ENCODE measurements at places on chromosomes 7 and 10.

GRCh38 chr7:92633211-92633906 lies 43.2 kb upstream of the FAM133B start:
- DNase-seq = no peak

DNA sequence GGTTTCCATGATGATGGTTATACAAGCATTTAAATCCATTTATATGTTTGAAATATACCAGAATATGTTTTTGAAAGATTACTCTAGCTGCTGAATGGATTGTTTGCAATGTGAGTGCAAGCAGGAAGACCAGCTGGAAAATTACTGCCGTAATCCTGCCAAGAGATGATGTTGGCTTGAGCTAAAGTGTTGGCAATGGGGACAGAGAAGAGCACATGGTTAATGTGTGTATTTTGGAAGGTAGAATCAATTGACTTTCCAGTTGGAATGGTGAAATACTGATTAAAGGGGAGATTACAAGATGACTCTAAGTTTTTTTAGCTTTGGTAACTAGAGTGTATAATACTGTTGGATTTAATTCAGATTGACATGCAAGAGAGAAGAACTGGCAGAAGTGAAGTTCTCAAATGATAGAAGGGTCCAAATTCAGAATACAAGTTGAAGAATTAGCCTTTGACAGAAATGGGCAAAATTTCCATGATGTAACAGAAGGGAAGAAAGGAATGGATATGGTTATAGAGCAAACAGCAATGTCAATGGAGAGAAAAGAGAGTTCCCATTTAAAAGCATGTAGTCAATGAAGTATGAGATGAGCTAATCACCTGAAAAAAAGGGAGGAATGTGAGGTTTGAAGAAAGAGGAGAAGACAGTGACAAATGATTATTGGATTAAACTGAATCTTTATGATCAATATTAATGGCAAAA lies 422.0 kb downstream of the CDC14C start:
- no peak for DNase-seq

GRCh38 chr7:98802781-98803110 lies 67.1 kb downstream of the TMEM130 start:
- no peak for DNase-seq

DNA sequence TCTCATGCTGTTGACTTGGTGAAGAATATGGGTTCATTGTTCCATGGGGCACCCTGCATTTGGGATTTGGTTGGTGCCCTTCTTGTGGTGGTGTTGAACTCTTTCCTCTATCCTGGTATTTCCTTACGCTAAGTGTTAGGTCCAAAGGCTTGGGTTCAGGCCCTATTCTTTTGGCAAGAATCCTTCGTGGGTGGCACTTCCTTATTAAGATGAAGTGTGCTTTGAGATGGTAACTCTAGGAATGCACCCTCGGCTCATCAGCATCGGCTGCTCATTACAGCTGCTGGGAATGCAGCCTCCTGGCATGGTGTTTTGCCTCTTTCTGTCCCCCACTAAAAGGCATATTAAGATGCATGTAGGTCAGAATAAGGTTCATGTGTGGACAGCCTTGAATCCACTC lies 380.7 kb downstream of the RPS24 start:
- no peak for DNase-seq

DNA sequence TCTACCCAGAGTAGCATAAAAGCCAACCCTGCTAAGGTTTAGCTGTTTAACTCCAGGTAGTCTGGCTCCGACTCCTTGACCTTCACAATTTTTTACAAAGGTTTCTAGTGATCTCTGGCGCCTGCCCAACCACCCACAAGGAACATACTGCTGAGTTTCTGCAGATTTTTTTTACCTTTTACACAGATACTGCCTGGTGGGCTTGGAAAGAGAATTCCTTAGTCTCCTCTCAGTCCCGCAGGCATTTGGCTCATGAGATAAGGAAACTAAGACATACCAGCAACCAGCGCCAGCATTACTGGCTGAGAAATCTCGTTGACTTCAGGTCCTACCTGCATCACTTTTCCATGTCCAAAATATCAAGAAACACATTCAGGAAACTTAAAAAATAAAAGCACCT lies 51.1 kb upstream of the LYZL1 start:
- DNase-seq = no peak

DNA sequence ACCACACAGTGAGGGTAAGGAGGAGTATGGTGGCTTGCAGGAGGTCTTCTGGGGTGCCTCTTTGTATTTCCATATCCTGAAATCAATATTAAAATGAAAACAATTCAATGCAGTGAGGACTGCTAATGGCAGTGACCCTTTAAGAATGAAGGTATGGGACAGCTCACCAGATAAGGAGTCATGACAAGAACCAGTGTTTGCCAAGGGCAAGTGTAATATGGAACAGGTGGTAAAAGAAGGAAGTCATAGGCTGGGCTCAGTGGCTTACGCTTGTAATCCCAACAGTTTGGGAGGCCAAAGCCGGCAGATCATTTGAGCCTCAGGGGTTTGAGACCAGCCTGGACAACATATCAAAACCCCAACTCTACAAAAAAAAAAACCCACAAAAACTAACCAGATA lies 20.0 kb upstream of the LIPA start:
- no peak for DNase-seq

DNA sequence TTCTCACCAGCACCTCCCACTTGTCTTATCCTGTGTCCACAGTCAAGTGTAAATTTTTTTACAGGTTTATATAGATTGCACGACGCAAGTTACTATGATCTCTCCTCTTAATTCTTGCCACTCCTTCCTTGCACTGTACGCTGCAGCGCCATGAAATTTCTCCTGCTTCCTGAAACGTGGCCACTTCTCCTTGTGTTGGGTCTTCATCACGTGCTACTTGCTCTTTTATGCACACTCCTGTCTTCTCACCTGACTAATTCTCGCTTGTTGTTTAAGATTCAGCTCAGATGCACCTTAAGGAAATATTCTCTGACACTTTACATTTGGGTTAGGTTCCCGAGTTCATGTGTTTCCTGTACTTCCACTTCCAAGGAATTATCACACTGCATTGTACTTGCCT lies 76.5 kb upstream of the ODAD2 start:
- DNase-seq = no peak

GRCh38 chr10:75352650-75353049 lies 48.9 kb downstream of the ZNF503 start:
- DNase-seq = no peak

DNA sequence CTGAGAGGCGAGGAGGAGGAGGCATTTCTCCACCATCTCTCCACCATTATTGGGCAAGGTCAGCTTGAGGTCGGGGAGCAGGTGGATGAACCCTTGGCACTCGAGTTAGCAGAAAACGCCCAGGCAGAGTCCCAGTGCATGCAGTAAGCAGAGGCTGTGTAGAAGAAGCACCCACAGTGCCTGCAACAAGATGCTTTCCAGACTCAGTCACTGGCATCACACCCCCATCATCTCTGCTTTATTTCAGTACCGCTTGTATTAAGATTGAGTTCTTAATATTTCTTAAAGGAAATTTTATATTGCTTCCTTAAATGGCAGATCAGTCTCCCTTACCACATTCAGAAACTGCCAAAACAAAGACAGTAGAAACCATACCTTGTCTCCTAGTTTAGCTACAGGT lies 122.3 kb upstream of the PPIF start:
- no peak for DNase-seq

- DNase-seq = no peak
These were observed 219.2 kb downstream of the ETV1 start for GRCh38 chr7:13770305-13770704.

DNA sequence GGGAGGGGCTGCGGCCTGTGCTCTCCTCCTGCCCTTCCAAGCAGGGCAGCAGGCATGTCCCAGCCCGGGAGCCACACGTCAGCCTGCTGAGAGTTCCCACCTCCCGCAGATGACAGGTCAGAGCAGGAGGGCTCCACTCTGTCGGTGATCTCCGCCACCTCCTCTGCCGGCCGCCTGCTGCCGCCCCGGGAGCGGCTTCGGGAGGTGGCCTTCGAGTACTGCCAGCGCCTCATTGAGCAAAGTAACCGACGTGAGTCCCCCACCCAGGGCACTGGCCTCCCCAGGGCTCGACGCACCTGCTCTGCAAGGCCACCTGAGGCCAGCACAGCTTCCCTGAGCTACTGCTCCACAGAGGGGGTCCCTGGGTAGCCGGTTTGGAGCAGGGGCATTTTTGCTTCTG lies 9.4 kb downstream of the AP5Z1 start:
- DNase-seq = no peak

DNA sequence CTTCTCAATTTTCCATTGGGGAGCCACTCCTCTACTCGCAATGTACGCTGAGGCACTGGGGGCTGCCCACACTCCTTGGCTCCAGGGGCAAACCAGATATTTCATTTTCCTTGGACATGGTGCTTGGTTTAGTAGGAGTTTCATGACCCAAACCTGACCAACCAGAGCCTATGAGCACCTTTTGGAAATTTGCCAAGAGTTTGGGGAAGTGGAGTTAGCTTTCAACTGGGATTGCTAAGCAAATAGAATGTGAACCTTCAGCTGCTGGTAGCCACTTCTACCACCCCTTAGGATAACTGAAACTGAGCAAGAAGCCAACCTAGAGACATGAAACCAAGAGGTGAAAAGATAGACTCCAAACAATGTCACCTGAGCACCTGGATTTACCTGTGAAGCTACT lies 74.9 kb upstream of the COL13A1 start:
- DNase-seq = peak; percentile 10

DNA sequence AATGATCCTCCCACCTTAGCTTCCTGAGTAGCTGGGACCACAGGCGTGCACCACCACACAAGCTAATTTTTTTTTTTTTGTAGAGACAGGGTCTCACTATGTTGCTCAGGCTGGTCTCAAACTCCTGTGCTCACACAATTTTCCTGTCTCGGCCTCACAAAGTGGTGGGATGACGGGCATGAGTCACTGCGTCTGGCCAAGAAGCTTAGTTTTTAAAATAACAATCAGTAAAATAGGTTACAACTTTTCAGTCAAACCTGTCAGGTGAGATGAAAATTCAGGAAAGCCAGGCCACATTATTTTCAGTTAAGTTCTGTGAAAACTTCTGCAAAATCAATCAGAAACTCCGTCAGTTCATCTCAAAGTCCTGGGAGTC lies 55.4 kb downstream of the FAM241B start:
- no peak for DNase-seq

DNA sequence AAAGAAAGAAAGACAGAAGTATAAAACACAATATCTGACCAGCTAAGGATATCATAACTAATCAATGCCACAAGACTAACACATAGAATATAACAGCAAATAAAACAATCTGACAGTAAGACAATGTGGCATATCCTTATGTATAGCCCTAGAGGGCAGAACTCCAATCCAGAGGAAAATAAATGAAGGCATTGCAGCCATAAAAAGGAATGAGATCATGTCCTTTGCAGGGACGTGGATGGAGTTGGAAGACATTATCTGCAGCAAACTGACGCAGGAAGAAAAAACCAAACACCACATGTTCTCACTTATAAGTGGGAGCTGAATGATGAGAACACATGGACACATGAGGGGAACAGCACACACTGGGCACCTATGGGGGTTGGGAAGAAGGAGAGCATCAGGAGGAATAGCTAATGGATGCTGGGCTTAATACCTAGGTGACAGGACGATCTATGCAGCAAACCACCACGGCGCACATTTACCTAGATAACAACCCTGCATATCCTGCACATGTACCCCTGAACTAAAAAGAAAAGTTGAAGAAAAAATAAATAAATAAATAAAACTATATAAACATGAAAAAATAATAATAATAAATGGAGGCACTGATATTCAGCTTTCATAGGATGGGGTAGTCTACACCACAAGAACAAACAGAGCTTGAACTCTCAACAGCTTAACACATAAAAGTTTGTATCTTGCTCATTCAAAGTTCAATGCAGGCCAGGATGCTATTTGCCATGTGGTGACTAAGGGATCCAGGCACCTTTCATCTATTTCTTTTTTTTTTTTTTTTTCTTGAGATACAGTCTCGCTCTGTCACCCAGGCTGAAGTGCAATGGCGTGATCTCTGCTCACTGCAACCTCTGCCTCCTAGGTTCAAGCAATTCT lies 66.1 kb upstream of the KAT6B start:
- DNase-seq = no peak

DNA sequence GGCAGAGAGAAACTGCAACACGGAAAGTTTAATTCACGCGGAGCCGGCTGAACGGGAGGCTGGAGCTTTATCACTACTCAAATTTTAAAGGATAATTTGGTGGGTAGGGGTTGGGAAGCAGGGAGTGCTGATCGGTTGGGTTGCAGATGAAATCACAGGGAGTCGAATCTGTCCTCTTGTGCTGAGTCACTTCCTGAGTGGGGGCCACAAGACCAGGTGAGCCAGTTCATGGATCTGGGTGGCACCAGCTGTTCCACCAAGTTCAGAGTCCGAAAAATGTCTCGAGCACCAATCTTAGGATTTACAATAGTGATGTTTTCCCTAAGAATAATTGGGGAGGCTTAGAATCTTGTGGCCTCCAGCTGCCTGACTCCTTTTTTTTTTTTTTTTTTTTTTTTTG lies 3.6 kb upstream of the PRAP1 start:
- DNase-seq = no peak

DNA sequence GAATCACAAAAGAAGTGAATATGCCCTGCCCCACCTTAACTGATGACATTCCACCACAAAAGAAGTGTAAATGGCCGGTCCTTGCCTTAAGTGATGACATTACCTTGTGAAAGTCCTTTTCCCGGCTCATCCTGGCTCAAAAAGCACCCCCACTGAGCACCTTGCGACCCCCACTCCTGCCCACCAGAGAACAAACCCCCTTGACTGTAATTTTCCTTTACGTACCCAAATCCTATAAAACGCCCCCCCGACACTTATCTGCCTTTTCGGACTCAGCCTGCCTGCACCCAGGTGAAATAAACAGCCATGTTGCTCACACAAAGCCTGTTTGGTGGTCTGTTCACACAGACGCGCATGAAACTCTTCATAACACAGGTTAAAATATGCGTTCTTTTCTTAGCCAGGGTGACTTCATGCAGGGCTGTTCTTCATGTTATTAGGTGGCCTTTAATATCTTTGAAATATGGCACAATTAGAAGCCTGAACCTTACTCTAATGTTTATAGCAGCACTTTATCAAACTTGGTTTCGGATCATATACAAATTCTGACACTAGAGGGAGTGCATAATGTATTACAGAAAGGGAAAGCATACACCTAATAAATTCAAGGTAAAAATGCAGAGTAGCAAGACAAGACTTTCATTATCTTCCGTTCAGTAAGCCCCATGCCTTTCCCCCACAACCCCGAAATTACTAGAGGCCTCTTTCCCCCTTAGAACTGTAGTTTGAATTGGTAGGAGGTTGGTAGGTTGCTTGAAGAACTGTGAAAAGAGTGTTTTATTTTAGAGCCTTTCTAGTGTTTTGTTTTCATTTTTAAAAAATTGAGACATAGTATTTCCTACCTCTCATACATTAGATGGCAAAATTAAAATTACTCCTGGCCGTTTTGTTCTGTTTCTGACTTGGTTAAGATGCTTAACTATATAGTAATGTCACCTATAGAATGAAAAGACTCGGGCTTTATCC lies 117.9 kb downstream of the NPY start:
- no peak for DNase-seq

- no peak for DNase-seq
These were observed 964.5 kb downstream of the CNTNAP2 start for GRCh38 chr7:147081117-147081516.

DNA sequence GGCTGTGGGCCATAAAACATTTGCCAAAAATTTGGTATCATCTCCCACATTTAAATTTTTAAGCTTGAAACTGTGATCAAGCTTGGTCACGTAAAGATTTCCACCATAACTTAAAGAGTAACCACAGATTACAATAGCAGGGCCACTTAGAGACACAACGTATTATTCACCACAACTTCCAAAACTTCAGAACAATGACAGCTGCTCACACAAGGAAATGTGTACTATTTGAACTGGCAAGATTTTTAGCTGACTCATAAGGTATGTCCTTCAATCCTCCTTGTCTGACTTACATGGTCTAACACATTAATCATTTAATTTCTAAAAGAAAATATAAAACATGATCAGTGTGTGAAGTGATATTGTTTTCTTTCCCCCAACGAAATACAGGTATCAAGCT lies 234.5 kb downstream of the PARD3 start:
- DNase-seq = no peak

Data from NCI-H2107 (cell line).